Stimulated activated CD8-positive, alpha-beta memory T cell treated with anti-CD3 and anti-CD28 coated beads, Interleukin-15, amount 100 ng/mL, for 48 hours (primary cell): ENCODE measurements at places on chromosomes 6 and 20.

GRCh38 chr20:32216179-32217142 lies 8.8 kb downstream of the POFUT1 start:
- no peak for DNase-seq

DNA sequence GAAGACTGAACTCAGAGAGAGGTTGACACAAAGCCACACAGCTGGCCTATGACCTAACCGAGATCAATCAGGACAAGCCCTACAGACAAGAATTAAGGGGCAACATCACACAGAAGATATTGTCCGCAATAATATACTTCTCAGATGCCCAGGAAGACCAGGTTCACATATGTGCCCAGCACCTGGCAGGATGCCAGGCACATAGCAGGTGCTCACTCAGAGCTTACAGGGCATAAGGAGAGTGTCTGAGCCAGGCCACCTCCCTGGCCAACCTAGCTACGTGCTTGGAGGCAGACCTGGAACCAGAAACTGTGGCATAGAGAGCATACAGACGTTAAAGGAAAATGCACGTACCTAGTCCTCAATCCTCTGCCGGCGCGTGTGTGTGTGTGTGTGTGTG lies 87.0 kb upstream of the LRFN2 start:
- no peak for DNase-seq

GRCh38 chr6:147527197-147527596 lies 18.7 kb downstream of the SAMD5 start:
- no peak for DNase-seq

- no peak for DNase-seq
These were observed 92.5 kb upstream of the NXT1 start for GRCh38 chr20:23257848-23258746.

DNA sequence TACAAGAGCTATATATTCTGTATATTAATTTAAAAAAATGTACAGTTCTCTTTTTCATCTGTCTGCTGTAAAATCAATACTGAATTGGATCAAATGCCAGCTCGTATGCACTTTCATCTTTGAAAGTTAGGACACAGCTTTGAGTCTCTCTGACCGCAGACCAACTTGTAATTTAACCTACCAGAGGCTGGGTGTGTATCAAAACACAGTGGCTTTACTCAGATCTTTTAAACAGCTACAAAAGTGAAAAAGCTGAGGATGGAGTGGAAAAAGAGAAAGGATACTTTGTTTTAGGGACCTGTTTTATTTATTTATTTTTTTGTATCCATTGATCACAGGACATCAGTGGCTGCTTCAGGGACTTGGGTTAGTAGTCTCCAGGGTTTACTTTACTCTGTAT lies 44.1 kb downstream of the KIAA0408 start:
- DNase-seq, result no peak

- DNase-seq, result no peak
These were observed 174.4 kb downstream of the COL19A1 start for GRCh38 chr6:70040766-70041165.

DNA sequence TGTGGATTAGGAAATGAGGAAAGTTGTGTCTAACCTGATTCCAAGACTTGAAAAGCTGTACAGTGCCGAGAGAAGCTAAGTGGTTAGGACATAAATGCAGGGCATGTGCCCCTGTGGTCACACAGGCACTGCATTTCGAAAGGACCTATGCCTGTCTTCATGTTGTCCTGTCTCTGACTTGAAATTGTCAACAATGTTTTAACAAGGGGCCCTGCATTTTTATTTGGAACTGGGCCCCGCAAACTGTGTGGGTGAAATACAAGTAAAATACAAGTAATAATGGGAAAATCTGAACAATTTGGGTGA lies 38.8 kb downstream of the MRS2 start:
- no peak for DNase-seq

DNA sequence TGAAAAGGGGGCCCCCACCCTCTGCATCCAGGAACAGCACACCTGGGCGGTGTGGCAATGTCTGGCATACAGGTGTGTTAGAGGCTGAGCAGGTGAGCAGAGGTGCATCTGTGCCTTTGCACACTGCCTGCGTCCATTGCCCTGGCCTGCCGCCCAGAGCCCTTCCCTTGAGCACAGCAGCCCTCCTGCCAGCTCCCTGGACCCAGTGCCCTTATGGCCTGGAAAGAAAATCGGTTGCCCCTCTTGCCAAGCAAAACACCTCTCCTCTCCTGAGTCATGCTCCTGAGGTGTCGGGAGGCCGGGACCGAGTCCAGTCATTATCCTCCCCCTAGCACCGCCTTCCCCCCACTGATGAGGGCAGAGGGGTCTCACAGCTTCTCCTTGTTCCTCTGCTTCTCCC lies 259.9 kb downstream of the SMOC2 start:
- no peak for DNase-seq

- DNase-seq, result no peak
These were observed 100.2 kb downstream of the TRMT11 start for GRCh38 chr6:126086560-126086959.

DNA sequence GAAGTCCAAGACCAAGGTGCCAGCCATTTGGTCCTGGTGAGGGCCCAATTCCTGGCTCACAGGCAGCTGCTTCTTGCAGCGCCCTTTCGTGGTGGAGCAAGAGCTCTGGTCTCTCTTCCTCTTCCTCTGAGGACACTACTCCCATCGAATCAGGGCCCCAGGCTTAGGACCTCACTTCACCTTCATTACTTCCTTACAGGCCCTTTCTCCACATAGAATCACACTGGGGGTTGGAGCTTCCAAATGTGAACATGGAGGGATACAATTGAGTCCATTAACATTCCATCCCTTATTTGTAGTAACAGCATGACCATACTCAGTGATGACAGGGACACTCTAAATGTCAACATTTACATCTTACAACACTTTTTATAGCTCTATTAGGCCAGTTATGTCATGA lies 2.3 kb downstream of the RAMACL start:
- DNase-seq, result no peak
